ENCODE measurements at places on chromosomes 1 and 21.

GRCh38 chr21:25750085-25750484 is 15.3 kb downstream of the GABPA start:
- DNase-seq: no peak

DNA sequence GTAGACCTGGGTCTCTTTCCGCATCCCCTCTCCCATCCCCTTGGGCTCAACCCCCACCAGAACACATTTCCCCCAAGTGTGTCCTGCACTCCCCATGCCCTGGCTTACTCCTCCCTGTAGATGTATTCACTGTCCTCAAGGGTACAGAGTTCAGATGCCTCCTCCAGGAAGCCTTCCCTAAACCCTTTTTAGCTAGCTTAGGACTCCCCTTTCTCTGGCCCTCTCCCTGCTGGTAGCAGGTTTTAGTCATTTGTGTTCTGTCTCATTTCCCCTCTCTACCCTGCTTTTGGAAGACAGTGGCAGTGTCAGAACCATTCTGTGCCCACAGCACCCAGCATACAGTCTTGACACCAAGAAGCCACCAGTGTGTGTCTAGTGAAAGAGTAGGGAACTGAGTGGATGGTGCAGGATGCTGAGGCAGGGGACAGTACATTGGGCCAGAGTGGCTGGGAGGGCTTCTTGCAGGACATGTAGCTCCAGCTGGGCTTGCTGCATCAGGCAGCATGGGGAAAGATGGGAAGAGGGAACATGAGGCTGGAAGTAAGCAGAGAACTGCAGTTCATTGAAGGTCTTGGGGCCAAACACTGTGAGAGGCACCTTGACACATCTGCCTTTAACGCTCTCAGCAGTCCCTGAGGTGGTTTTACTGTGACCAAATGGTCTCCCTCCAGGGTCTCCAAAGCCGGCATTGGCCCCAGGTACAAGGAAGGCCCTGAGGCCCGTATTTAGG is 2.5 kb downstream of the FOXO6 start:
- DNase-seq: no peak

- DNase-seq: no peak
Measured at GRCh38 chr1:201999625-202000238, 10.7 kb upstream of the ELF3 start.

GRCh38 chr1:81477710-81478109 is 323.0 kb upstream of the ADGRL2 start:
- no peak for DNase-seq

DNA sequence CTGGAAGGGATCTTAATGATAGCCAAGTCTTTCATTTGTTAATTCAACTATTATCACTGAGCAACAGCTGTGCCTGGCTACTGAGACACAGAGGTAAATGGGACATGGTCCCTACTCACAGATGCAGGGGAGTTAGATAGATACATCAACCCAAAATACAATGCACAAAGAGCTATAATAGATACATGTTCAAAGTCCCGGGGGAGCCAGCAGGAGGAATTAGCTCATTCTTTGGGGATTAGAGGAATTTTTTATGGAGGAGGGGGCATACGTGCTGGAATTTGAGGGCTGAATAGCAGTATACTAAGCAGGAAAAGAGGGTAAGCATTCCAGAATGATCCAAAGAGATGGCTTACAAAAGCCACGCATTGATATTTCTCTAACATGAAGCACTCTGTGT is 34.6 kb downstream of the C8B start:
- DNase-seq: no peak

- DNase-seq: no peak
Measured at GRCh38 chr1:175822580-175822979, 79.2 kb upstream of the TNR start.

GRCh38 chr21:44556879-44557278 is 1.7 kb downstream of the KRTAP10-3 start:
- DNase-seq: no peak

- DNase-seq: no peak
Measured at GRCh38 chr1:38527373-38527966, 332.1 kb downstream of the RRAGC start.

All from AG09319 (cell line).